ENCODE measurements at places on chromosomes 3 and 15.

GRCh38 chr3:110767838-110768237 is 303.8 kb upstream of the NECTIN3 start:
- no peak for DNase-seq

DNA sequence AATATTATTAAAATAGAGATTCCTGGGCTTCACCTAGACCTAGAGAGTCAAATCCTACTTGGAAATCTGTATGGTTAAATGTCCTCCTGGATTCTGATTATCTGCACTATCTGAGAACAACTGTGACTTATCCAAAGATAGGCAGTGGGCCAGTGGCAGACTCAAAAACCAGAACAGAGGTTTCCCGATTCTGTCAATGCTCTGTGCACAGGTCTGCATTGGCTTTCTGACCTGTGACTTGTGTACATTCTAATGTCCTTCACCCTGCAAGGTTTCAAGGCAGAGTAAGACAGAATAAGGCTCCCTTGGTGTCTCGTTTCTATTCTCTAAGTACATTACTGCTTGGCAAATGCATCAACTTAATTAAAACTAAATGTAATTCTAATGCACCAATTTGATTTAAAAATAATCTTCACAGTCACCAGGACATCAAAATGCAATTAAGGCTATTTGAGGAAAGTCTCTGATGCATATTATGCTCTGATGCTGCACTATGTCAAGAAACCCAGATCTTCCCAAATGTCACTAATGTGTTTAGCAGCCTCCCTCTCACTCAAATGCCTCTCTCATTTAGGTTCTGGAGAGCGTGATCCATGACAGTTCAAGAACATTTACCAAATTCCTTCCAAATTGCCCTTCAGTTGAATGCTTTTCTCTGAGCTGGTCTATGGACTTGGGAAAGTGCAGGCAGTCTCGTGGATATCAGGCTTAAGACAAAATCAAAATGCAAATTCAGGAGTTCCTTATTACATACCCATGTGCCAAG is 140.1 kb downstream of the STAC start:
- no peak for DNase-seq

GRCh38 chr3:66432767-66433521 is 67.9 kb downstream of the LRIG1 start:
- DNase-seq = no peak

DNA sequence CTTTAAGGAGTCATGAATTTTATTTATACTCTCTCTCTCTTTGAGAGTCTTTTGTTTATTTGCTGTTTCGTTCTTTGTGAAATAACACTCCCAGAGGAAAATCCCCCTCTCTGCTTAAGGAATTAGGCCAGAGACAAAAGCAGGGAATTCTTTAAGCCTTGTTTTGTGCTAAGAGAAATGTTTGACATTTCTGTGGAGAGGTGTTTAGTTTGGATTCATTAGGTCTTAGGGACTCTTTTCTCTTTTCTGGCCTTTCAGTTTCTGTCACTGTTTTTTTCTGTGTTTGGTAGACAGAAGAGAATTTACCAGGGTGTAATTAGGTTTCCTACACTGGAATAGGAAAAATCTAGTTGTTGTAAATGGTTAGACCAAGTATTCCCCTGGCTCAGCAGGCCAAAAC is 241.8 kb upstream of the NR2F2 start:
- DNase-seq = no peak

GRCh38 chr15:33315044-33315443 is 4.3 kb downstream of the RYR3 start:
- no peak for DNase-seq

DNA sequence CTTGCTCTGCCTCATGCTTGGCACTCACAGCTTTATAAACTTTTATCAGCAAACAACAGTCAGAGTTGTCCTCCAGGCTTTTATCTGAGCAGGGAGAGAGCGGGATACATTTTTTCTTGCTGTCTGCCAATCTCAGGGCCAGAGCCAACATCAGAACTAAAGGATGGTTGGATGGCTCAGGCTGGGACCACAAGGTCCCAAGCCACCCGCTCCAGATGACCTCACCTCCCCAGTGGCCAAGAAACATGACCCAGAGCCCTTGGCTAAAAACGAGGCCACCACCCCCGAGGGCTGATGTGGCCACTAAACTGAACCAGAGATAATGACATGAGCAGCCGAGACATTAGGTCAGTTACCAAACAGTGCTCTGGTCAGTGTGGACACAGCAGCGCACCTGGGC is 18.8 kb upstream of the SPATA12 start:
- no peak for DNase-seq

DNA sequence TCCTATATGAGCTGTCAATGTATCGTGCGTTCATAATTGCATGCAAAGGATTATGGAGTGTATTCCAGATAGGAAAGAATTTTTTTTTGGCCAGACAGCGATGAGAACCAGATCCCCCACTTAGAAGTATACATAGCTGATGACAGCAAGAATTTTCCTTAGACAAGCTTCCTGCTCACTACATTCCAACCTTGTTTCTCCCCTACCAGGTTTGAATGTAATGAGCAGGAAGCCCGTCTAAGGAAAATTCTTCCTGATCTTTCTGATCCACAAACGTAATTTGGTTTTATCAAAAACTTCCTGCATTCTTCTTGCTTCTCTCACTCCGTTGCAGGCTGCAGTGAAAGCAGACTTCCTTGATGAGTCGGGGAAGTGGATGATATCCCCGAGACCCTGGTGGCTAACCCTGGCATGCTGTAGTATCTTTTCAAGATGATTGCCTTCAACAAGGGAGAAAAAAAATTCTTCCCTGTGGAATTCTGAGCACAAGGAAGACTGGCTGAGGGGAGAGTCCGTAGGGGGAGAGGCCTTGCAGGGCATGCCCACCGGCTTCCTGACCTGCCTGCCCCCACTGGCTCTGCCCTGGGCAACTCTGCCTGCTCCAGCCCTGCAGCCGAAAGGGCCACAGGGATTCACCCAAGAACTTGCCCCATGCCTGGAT is 243.1 kb downstream of the TLE3 start:
- DNase-seq = no peak

DNA sequence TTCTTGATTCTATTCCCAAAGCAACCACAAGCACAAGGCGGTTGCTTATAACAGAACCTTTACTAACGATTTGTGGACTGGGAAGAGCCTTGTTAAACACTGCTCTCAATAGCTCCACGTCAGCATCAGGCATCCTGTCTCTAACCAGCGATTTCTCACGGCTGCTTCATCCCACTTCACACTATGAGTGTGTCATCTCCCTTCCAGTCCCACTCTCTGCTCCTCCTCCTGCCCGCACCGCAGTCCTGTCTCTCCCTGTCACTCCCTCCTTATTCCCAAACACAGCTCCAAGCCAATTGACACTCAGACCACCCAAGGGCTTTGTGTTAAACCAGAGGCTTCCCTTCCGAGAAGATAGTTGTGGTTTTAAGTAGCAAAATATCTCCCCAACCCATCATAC is 94.8 kb downstream of the ABHD5 start:
- no peak for DNase-seq

DNA sequence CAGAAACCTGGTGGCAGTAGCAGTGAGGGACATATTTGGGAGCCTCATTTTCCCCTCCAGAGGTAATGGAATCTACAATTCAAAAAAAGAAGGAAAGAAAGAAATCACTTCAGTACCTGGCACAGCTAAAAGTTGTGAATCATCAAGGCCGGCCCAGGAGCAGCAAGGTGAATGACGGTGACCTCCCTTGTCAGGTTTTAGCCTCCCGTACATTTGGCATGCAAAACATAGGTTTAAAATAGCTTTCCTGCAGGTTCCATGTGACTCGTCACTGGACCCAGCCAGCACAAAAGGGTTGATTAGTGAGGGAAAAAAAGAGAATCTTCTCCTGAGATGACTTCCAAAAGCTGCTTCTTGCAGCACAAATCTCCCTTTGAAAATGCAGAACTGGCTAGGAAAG is 394.2 kb downstream of the LSAMP start:
- no peak for DNase-seq

GRCh38 chr3:38137615-38138348 is 679 bp upstream of the MYD88 start:
- DNase-seq = no peak

DNA sequence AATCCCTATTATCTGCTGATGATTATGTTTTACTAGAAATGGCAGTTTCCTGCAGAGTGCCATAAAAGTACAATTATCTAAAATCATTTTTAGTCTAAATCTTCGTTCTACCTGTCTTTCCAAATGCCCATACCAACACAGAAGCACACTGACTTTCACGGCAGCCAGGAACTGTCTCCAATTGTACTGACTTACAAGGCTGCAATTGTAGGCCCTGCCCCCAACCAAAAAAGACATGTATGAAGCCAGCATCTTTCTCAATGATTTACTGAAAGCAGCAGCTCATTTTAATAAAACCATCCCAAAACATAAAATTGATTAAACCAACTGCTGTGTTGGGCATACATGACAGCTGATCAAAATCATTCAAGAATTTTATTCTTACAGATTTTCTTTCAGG is 119.0 kb downstream of the TBC1D5 start:
- no peak for DNase-seq

GRCh38 chr15:85382942-85383341 is 2.5 kb downstream of the AKAP13 start:
- no peak for DNase-seq

DNA sequence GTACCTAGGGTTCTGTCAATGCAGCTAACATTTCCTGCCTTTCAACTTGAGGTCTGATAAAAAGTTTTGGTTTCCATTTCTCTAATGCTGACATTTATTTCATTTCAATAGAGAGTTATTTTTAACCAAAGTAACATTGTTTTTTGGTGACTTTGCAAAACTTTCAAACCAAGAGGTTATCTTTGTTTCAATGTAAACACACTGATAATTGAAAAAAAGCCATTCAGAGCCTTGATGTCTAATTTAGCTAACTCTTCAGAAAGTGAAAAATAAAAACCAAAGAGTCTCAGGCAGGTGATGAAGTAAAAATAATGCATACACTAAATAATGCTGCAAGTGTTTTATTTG is 9.6 kb upstream of the TIPARP start:
- no peak for DNase-seq

- DNase-seq = no peak
These were observed 14.6 kb upstream of the OR5K4 start for GRCh38 chr3:98339031-98339430.

DNA sequence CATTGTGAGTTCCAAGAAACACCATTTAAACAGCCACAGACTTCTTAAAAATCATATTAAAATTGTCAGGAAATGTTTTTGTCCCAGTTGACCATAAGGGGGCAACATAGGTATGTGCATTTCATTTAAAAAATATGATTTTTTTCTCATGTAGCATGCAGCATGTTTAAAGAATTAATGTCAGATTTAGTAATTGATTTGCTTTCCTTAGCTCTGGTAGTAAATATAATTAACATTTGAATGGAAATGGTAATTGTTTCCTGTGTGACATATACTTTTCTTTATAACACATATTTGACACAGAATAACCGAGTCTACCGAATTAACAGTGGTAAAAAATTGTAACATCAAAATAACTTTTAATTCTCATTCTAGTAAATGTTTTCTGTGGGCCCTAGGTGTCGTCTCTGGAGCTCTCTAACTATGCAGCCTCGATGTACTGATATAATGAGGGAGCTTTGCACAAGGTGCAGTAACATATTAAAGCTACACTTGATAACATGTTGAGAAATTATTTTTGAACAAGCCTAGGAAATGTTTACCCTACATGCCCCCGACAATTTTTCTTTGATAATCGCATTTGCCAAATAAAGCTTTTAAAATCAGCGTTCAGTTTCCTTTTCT is 34.9 kb downstream of the NXPE3 start:
- DNase-seq = no peak
